Neural progenitor cell (in vitro differentiated cells): ENCODE measurements at places on chromosomes 12 and 14.

DNA sequence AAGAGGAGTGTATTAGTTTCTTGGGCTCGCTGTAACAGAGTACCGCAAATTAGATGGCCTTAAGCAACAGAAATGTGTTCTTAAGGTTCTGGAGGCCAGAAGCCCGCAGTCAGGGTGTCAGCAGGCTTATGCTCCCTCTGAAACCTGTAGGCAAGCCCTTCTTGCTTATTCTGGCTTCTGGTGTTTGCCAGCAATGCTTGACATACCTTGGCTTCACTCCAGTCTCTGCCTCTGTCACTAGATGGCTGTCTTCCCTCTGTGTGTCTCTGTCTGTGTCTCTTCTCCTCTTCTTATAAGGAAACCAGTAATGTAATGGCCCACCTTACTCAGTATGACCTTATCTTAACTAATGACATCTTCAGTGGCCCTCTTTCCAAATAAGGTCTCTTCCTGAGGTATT is 85.1 kb downstream of the DERA start:
- DNase-seq, result no peak

GRCh38 chr12:62701492-62701891 is 233.5 kb downstream of the PPM1H start:
- DNase-seq, result no peak

- DNase-seq, result no peak
Measured at GRCh38 chr12:44053549-44054127, 217.8 kb downstream of the TMEM117 start.

DNA sequence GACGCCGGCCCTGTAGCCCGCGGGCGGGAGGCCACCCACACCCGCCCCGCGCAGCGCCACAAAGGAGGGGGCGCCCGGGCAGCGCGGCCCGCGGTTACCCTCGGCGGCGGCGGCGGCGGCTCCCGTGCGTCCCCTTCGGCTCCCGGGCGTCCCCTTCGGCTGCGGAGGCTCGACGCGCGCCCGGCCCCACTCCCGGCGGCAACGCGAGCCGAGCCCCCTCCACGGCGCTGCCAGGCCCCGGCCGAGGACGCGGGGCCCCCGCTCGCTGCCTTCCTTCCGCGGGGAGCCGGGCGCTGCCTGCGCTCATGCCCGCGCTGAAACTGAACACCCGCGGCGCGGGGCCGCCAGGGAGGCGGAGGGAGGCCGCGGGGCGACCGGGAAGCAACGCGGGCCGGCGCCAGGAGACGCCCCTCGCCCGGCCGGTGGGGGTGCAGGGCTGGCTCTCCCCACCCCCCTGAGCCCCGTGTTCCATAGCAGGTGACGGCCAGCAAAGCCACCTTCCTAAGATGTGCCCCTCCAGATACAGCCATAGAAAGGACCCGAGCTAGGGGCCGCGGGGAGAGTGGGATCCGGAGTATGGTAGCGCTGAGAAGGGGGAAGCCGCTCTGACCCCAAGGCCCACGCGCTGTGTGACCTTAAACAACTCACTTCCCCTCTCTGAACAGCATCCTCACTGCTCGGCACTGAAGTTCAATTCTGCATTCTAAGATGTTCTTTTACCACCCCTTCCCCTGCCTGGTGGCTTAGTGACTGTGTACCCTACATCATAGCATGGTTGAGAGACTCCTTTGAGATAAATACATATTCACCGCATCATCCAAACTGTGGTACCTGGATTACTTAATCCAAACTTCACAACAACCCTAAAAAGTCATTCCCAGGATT is 42.8 kb downstream of the KDM2B start:
- peak; percentile 72 for DNase-seq

- DNase-seq, result no peak
Measured at GRCh38 chr12:131836193-131836592, 8.0 kb downstream of the MMP17 start.

GRCh38 chr12:105431537-105432100 is 101.1 kb downstream of the C12orf75 start:
- DNase-seq, result no peak

GRCh38 chr14:68692916-68693771 is 99.7 kb downstream of the ZFP36L1 start:
- no peak for DNase-seq
